ENCODE measurements at places on chromosomes 4 and X. TPM values are rescaled to one million over a fixed set of nuclear protein-coding genes. Genes with fewer than 3 reads are reported as not detected.

Gene TIGD4
- total RNA-seq: 1.8 TPM

Gene REPS2
- total RNA-seq: 0.12 TPM

Gene ATOH1
- total RNA-seq: not detected

Gene RIBC1
- total RNA-seq: 1.5 TPM

Gene ELF2
- 23.7 TPM for total RNA-seq

Gene FGA
- total RNA-seq: not detected

Gene MAML3
- total RNA-seq: 12.0 TPM

Gene GLRA3
- 0.09 TPM for total RNA-seq

Gene IL13RA2
- 24.5 TPM for total RNA-seq

Gene SPARCL1
- total RNA-seq: not detected

Gene MAGEA3
- not detected for total RNA-seq

Gene MAGEB1
- total RNA-seq: not detected

Gene NSUN7
- not detected for total RNA-seq

Gene ITIH6
- 0.02 TPM for total RNA-seq

Gene NEUROG2
- total RNA-seq: not detected

Gene BMP3
- total RNA-seq: not detected

Gene WDR1
- total RNA-seq: 95.8 TPM

Gene OPHN1
- total RNA-seq: 3.0 TPM

Gene GRID2
- not detected for total RNA-seq

Gene HDX
- total RNA-seq: 8.7 TPM

Gene PDE6B
- not detected for total RNA-seq

Gene CXCL6
- total RNA-seq: not detected

Gene MAEA
- total RNA-seq: 29.9 TPM

Gene MAGIX
- 0.89 TPM for total RNA-seq

Gene NRK
- not detected for total RNA-seq

Gene EREG
- 2.7 TPM for total RNA-seq

Gene GPR50
- total RNA-seq: not detected

Gene TMEM31
- not detected for total RNA-seq

Gene ABLIM2
- 2.3 TPM for total RNA-seq

Gene DNASE1L1
- total RNA-seq: 45.8 TPM

Gene ZNF185
- total RNA-seq: 1.3 TPM

Data from NCI-H460 (cell line).